ENCODE measurements at places on chromosomes 5 and 9.

GRCh38 chr9:37820142-37820541, 19.5 kb downstream of the DCAF10 start:
- no peak for DNase-seq

DNA sequence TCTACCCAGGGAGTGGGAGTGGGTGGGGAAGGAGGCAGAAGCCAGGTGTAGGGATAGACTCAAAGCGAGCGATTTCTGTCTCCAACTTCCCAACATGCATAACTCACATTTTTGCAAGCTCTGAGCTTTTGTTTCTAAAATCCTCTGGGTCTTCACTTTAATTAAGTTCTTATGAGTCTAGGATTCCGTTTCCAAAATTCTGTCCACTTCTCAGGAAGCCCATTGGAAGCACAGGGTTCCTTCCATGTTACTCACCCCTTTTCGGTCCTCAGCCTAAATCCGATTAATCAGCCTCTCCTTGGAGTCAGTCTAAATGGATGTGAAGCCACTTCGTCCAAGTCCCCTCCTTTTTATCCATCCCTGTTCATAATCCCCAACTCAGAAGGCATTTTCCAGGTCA, 1.4 kb downstream of the GPX3 start:
- DNase-seq = no peak

GRCh38 chr9:91844190-91844589, 105.8 kb downstream of the ROR2 start:
- no peak for DNase-seq

DNA sequence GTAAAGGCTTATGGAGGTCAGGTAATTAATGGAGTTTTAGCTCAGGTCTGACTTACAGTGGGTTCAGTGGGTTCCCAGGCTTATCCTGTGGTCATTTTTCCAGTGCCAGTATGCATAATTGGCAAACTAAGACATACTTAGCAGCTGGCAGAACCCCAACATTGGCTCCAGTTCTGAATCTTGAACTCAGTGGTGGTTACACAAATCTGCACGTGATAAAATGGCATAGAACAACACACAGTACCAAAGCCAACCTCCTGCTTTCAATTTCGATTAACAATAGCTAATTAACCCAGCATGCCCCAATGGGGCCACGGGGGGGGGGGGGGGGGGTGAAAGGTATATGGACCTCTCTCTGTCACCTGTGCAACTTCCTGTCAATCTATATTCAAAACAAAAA, 19.0 kb upstream of the BARX1 start:
- DNase-seq = no peak

DNA sequence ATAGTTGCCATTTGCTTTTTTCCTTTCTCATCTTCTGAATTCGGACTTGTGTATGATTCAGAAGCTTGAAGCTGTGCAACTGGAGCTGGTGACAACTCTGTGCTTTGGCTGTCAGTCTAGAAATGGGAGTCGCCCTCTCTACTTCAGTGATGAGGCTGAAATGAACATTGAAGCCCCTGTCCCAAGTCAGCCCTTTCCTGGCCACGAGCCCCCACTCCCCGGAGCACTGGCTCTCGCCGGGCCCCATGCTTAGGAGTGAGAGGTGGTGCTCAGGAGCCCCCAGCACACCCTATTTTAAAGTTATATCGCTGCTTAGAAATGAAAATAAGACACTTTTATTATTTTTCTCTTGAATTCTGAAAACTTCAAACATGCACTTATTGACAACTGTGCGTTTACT, 66.0 kb downstream of the PSMB7 start:
- no peak for DNase-seq

DNA sequence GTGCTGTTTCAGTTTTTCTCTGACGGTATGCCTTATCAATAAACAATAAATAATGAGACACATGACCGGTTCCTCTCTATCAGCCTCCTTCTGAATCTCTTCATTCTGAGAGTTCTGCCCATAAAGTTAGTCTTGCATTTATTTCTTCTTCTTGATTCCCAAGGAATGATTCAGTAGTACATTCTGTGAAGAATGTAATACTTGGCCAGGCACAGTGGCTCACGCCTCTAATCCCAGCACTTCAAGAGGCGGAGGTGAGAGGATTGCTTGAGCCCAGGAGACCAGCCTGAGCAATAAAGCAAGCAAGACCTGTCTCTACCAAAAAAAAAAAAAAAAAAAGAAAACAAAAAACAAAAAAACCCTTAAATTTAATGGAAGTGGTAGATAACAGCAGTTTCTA, 53.9 kb downstream of the PAM start:
- DNase-seq = no peak
